Stimulated activated CD8-positive, alpha-beta memory T cell treated with anti-CD3 and anti-CD28 coated beads, Interleukin-4, amount 100 ng/mL, for 1 hour (primary cell): ENCODE measurements at places on chromosomes 13 and 19.

DNA sequence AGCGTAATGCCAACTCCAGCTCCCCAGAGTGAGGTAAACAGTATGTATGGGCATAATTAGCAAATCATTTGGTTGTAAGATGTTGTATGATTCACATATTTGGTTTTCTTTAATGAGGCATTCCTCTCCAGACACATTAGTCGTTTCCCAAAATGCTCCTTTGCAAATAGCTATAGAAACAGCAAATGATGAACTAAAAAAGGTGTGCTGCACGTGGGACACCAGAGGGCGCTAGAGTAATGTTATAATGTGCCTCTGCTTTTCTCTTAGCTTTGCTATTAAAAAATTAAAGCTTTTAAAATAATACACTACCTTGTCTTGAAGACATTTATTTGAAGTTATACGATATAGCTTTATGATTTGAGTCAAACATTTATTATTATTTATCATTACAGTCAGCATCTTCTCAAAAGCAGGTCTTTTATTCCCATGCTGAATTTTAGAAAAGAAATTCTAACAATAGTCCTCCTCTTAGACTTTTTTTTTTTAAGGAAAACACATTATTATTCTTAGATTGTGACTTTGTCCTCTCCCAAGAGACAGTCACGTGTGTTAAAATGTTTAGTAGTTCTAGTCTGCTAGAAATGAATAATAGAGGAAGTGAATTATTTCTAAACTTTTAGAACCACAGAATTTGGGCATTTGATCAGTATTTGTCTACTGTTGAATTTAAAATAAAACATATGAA is 121.6 kb upstream of the FRY start:
- peak; percentile 17 for DNase-seq

DNA sequence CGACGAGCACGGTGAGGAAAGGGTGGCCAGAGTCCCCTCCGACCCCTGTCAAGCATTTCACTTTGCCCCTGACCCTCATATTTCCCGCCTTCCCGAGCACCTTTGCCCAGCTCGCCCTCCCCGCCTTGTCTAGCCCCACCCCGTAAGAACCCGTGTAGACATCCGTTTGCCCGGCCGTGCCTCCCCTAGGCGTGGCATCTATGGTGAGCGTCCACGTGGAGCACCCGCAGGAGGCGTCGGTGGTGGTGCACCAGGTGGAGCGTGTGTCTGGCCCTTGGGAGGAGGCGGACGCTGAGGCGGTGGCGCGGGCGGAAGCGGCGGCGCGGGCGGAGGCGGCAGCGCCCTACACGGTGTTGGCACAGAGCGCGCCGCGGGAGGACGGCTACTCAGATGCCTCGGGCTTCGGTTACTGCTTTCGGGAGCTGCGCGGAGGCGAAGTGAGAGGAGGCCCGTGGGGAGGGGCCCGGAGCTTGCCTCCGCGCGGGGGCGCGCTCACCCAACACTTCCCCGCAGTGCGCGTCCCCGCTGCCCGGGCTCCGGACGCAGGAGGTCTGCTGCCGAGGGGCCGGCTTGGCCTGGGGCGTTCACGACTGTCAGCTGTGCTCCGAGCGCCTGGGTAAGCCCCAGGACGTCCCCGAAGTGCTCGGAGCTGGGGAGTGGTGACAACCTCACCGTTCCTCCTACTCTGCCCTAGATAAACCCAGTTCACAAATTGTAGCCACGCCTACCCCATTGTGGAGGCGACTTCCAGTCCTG is 4.2 kb downstream of the LTBP4 start:
- DNase-seq = peak; percentile 51

- no peak for DNase-seq
Measured at GRCh38 chr13:51822106-51822815, 18.3 kb upstream of the DHRS12 start.

GRCh38 chr19:46289724-46290619 is 6.9 kb upstream of the HIF3A start:
- no peak for DNase-seq

GRCh38 chr13:27406178-27406939 is 18.1 kb upstream of the GTF3A start:
- no peak for DNase-seq

GRCh38 chr19:6500837-6501739 is 1.0 kb downstream of the TUBB4A start:
- DNase-seq = no peak
